ENCODE measurements at places on chromosomes 2 and 18.

DNA sequence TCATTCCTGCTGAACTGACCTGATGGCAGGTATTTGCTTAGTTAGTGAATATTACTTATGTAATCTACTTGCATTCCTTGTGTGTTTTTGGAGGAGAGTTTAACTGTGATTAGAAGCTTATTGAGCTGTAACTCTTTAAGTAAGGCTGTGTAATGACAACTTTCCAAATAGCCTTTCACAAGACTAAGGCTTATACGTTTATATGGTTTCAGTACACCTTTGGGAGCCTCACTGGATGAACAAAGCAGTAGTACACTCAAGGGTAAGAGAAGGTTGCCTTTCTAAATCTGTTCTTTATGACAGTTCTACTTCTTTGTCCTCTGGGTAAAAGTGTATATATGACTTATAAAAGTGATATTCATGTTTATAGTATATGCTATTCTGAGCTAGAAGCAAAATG, 4.3 kb downstream of the ITPRID2 start:
- DNase-seq, result no peak

DNA sequence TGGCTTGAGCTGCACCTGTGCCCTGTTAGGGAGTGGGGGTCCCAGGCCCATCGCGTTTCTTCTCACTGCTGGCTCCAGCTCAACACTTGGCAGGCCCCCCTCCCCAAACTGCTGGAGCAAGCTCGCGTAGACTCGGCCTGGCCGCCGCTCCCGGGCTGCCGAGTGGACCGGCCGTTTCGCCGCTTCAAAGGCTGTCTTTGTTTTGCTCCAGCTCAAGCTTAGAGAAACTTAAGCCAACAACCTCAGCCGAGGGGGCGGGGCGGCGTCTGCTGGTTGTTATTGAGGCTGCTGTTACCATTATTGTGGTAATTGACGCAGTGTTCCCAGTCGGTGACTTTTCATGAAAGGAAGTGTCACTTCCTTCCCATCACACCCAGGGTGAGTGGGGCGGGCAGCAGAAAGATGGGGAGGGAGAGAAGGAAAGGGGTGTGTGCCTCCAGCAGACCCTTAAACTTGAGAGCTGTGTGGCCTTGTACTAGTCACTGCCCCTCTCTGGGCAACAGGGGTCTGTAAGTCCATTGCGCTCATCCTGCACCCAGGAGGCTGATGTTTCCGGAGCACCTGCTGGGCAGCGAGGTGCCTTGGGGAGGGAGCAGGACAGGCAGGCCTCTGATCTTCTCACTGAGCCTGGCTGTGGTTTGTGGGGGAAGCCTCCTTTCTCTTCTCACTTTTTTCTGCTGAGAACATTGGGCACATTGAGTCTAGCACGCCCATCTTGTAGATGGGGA, 2.1 kb downstream of the ARID5A start:
- DNase-seq, result peak; percentile 76

DNA sequence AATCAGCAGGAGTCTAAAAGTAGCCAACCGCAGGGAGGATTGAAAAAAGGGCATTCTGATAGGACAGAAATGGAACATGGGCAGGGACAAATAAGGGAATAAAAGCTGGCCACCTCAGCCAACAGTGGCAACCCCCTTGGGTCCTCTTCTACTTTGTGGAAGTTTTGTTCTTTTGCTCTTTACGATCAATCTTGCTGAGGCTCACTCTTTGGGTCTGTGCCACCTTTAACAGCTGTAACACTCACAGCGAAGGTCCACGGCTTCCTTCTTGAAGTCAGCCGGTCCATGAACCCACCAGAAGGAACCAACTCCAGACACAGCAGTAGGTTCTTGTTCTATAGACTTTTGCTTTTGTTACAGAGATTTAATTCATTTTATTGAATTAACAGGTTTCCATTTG, 285.4 kb upstream of the CDH20 start:
- DNase-seq, result no peak

- no peak for DNase-seq
These were observed 291.6 kb downstream of the TNS1 start for GRCh38 chr2:217711188-217711587.

DNA sequence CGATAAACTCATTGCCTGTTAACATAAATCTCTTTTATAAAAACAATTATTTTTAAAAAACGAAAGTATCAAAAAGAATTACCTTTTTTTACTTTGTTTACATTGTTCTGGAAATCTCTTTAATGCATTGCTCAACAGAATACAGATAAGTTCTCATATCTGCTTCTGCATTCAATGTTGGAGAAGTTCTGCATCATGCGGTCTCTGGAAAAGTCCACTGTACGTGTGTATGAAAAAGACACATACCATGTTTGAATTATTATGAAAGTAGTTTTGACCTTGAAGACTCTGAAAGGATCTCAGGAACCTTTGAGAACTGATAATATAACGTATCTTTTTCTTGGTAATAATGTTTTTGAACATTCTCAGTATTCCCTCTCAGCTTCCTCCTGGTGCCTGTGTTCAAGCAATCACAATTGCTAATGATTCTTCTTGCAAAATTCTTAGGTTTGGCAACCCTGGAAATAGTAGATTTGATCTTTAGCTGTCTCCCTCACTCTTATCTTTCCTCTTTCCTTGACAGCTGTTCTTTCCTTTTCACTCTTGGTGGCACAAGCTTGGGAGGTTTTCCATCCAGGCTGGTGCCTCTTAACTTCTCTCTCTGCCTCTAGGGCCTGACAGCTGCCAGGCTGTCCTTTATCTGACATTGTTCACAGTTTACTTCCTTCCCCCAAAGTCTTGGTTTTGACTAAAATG, 12.4 kb upstream of the IL1R1 start:
- DNase-seq, result no peak

DNA sequence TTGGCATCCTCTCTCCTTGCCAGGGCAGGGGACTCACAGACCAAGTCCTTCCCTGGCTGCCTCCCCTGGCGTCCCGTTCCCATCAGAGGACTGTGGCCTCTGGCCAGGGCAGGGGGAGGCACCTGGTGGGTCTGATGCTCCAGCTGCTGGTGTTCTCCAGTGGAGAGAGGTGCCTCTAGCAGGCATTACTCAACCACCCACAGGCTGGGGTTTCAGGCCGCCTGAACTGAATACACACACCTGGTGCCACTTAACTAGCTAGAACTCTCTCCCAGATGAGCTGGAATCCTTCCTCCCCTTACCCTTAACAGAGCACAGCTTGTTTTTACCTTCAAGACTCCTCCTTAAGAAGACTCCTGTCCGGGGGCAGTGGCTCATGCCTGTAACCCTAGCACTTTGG, 37.7 kb upstream of the CNGA3 start:
- no peak for DNase-seq

GRCh38 chr2:129281791-129282530, 697.5 kb upstream of the RAB6C start:
- no peak for DNase-seq

GRCh38 chr2:10125842-10126631, 3.5 kb downstream of the RRM2 start:
- DNase-seq, result no peak

- no peak for DNase-seq
These were observed 386.3 kb upstream of the MEIS1 start for GRCh38 chr2:66048667-66049066.

DNA sequence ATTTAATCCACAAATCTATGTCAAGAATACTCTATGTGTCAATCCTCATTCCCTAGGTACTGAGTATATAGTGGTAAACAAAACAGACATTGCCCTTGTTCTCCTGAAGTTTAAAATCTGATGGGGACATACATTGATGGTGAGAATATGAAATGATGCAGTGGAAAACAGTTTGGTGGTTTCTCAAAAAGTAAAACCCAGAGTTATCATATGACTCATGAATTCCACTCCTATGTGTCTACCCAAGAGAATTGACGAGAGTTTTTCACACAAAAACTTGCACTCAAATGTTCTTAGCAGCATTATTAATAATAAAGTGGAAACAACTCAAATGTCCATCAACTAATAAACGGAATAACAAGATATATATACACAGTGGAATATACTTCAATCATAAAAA, 586.7 kb downstream of the CCDC85A start:
- no peak for DNase-seq

GRCh38 chr2:24482251-24482971, 8.6 kb upstream of the NCOA1 start:
- no peak for DNase-seq

DNA sequence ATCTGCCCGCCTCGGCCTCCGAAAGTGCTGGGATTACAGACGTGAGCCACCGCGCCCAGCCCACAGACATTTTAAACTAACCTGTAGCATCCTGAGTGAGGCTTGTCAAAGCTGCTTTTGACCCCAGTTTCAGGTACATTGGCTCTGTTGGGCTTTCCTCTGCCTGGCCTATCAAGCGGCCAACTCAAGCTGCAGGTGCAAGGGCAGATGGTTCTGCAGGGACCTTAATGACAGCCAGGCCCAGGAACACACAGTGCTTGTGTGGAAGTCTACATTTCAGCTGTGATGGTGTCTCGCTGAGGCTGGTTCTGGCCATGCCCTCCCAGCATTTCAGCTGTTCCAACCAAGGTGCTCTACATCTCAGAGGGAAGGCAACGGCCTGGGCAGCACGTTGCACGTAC, 18.4 kb downstream of the INPP4A start:
- no peak for DNase-seq

- DNase-seq, result no peak
These were observed 3.8 kb downstream of the STAM2 start for GRCh38 chr2:152171718-152172117.

Measured in stimulated activated CD8-positive, alpha-beta memory T cell treated with anti-CD3 and anti-CD28 coated beads, Interleukin-7, amount 100 ng/mL, for 1 hour (primary cell).